Left renal cortex interstitium (tissue), 4 donors: ENCODE measurements at places on chromosomes 2 and 18. TPM values are rescaled to one million over a fixed set of nuclear protein-coding genes. Genes with fewer than 3 reads are reported as not detected.

TPO gene
- 0.12 TPM for polyA plus RNA-seq

GCG gene
- not detected for polyA plus RNA-seq

SDC1 gene
- polyA plus RNA-seq, result 30.1 TPM

- DNase-seq, result no peak
Measured at GRCh38 chr18:48314690-48315089, 94.5 kb downstream of the ZBTB7C start.

DNA sequence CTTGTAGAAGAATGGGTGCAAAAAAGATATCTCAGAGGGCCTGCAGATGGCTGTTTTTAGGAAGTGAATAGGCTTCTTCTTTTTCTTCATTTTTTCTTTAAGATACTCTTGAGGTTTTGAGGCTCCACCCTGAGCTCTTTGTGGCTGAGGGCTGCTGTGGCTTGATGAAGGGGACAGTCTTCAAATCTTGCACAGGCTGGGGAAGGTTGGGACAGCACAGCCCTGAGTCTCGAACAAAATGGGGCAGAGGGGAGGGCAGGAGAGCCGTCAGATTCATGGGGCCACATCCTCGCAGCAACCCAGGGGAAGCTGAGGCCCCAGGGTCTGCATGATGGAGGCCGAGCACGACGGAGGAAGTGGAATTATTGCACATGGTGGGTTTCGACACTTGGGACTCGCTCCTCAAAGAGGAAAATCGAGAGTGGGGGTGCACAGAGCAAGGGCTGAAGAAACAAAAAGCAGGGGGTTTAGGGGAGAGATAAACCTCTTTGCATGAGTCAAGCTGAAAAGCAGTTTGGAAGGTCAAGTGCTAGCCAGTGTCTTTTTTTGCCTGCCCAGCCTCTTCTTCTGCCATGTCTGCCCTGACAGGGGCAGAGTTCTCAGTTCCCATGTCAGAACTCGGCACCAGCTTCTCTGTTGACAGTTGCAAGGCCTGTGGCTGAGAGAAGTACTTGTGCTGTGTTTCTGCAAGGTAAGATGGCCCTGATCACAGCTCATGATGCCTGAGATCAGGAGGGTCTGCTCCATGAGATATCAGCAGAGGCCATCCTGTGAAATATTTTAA lies 19.5 kb downstream of the INPP4A start:
- DNase-seq, result no peak

DNA sequence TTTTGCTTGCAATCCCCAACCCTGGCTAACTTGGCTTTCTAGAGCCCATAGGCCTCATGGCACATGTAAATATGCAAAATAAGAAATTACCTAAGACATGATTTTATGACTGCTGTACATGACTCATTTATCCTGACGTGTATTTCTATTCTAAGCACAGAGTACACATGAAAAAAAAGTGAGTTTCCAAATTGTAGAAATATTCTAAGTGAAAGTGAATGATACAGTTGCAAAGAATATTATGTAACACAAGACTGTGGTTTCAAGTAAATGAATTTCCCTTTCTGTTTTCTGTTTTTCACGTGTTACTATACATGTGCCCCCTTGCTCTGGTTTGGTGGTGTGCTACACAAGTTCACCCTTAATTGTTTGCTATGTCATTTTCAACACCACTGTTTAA lies 162.4 kb downstream of the LRP1B start:
- DNase-seq, result no peak

DNA sequence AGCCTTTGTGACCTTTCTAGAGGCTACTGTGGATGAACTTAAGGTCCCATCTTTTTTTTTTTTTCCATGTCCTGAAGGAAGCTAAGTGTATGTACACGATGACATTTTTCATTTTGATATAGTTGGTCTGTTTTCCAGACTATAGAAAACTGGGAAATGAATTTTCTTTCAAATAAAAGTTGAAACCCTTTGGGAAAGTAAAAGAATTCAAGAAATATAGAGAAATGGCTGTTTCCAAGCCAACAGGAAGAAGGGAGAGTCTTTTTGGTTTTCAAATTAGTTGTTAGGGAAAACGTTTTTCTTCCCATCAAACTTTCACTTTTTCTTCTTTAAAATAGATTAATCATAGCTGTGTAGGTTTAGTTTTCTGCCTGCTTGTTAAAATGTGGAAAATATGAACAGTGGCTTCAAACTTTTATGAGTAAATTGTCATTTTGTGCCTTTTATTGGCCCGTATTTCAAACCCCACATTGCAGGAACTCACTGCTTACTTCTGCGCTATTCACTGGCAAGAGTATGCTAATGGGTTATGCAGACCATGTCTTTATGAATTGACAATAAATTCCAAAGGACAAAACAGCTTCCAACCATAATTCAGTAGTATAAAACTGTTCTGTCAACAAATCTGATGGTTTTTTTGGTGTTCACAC lies 27.7 kb upstream of the LYPD1 start:
- DNase-seq, result no peak
